ENCODE measurements at places on chromosomes 16 and 17.

DNA sequence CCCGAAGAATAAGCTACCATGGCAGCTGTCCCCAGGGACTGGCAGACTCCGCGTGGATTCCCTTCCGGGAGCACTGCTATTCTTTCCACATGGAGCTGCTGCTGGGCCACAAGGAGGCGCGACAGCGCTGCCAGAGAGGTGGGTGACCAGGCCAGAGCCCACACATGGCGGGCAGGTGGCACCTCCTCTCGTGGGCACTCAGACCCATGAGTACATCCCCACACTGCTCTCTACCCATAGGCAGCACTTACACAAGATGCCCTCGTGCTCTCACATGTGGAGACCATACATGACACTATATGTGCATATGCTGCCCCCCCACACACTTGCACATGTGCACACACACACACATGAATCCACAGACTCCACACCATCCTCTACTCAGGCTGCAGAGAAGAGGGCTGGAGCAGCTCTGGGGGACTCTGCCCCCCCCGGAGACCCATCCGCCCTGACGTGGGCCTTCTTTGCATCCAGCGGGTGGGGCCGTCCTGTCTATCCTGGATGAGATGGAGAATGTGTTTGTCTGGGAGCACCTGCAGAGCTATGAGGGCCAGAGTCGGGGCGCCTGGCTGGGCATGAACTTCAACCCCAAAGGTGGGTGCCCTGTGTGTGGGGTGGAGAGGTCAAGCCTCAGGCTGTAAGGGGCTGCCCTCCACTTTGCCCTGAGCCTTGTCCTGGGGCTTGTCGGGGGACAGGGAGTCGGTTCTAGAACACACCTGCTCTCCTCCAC is 62.9 kb downstream of the MRC2 start:
- DNase-seq, result no peak

GRCh38 chr16:9844361-9844760 is 337.9 kb downstream of the GRIN2A start:
- peak; percentile 82 for DNase-seq

DNA sequence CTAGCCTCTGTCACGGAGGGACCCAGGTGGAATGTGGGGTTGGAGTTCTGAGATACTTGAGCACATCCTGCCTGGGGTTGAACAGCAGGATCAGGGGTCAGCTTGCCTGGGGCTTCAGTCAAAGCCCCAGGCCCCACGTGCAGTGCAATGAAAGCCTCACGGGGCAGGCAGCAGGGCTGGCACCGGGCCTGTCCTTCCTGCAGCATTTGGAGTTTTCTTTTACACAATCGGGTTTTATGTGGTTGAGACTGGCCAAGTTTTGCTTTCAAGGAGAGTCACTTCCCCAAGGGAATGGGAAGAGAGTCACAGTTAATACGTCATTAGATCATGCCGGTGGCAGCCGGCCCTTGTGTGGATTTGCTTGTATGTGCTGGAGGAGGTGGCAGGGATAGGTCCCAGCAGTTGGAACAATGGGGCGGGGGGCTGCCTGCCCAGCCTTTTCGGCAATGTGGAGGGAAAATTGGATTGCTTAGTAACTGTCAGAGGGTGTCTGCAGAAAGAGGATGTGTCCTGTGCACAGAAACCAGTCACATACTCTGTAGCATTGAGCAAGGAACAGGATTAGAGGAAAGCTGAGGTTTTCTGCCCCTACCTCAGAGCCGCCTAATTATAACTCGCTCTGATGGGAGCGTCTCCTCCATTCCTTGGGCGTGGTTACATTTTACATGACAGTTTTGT is 4.5 kb downstream of the RMI2 start:
- peak; percentile 84 for DNase-seq

DNA sequence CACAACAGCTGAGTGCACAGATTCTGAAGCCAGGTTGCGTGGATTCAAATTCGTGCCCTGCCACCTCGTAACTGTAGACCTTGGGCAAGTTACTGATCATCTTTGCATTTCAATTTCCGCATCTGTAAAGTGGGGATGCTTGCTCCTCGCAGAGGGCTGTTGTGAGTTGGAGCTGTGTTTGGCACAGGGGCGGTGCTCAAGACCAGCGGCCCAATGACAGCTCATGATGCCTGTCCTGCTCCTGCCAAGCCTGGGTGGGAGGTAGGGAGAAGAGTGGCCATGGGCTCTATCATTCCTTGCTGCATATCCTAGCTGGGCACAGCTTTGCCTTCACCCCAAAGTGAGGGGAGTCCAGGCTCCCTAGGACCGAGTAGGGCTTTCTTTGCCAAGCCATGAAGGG is 12.6 kb downstream of the NXPH3 start:
- no peak for DNase-seq

GRCh38 chr16:83220066-83220465 is 587.7 kb upstream of the HSBP1 start:
- DNase-seq, result no peak

Measured in fibroblast of skin of back (primary cell).